Lung (tissue), 17 donors: ENCODE measurements at places on chromosomes 7 and 10. TPM values are rescaled to one million over a fixed set of nuclear protein-coding genes. Genes with fewer than 3 reads are reported as not detected.

The DNAJB12 gene
- total RNA-seq: 38.7 TPM

The ITIH5 gene
- 10.9 TPM for total RNA-seq

The COG5 gene
- total RNA-seq: 39.9 TPM

The ERVW-1 gene
- total RNA-seq: 0.25 TPM

The NEURL1 gene
- total RNA-seq: 0.80 TPM

The GPR15LG gene
- total RNA-seq: not detected

The EPHA1 gene
- 6.1 TPM for total RNA-seq

The CDH23 gene
- 6.8 TPM for total RNA-seq

The FANK1 gene
- total RNA-seq: 16.8 TPM

The DYNC1I1 gene
- total RNA-seq: 2.1 TPM

The SORBS1 gene
- total RNA-seq: 68.5 TPM

The NPTX2 gene
- total RNA-seq: 0.46 TPM

DNA sequence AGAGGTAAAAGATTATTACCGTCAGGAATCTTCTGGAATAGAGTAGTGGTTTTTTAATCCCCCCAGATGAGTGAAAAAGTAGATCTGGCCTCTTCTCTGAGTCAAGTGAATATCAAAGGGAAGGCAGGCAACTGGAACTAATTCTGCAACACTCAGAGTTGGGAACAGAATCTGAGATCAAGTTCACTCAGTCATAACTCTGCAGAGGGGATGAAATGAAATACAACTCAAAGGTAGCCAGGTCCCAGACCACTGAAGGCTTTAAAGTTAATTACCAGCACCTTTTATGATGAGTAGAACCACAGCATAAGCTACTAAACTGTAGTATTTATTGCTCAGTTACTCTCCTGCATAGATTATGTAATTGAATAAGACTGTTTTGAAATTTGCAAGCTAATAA, 455.6 kb upstream of the AKR1E2 start:
- peak; percentile 53 for DNase-seq

- peak; percentile 68 for DNase-seq
Measured at GRCh38 chr7:46710927-46711326, 789.9 kb upstream of the IGFBP3 start.

GRCh38 chr7:44077681-44078091, 4.6 kb downstream of the POLM start:
- DNase-seq: no peak

DNA sequence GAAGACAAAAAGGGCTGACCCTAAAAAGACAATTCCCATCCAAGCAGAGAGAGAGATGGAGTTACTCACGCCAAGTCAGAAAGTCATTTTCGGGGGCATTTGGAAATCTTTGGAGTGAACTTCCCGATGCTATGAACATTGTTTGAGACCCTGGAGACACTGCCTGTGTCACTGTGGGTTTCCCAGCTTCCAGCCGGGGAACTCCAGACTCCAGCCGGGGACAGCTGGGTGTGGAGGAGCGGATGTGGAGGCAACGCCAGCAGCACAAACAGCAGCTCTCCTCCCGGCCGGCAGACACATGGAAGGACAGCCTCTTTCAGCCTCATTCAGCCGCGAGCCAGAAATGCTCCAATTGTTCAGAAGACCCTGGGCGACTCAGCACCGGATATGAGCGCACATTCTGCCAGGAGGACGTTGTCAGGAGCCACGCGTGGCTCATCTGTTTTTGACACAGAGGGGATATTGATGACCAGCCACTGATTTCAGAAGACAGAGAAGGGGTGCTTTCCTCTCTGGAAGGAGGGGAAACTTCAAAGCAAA, 97.6 kb downstream of the PRPF18 start:
- DNase-seq: peak; percentile 96

DNA sequence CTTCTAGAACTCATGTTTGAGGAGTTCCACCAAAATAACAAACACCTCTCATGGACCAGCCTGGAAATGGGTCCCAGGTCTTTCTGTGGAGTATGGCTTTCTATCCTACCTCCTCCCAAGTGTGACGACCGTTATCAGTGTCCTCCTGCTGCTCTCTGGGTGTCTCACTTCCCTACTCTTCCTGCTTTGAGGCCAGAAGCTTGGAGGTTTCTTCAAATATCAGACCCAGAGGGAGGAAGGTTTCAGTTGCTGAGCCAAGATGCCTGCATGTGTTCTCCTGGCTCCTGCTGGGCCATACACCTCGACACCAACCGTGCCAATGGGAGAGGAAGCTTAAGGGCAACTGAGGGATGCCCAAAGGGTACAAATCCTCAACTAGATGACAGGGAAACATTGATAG, 114.6 kb downstream of the WNT2 start:
- DNase-seq: no peak

GRCh38 chr10:83765731-83766130, 373.6 kb upstream of the GHITM start:
- DNase-seq: no peak

DNA sequence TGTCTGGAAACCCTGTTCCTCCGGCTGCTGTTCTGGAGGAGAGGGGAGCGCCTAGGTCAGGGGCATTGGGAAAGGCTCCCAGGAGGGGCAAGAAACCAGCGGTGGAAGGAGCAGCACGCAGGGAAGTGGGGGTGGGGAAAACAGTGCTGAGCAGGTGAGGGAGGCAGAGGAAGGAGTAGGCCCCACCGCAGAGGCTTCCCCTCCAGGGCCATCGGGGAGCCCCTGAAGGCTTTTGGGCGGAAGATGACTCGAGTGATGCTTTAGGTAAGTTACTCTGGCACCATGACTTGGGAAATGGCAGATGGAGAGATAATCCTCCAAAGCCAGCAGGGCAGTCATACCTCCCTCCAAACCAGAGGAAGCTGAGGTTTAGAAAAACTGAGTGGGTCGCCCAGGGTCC, 106.5 kb upstream of the ANLN start:
- no peak for DNase-seq

DNA sequence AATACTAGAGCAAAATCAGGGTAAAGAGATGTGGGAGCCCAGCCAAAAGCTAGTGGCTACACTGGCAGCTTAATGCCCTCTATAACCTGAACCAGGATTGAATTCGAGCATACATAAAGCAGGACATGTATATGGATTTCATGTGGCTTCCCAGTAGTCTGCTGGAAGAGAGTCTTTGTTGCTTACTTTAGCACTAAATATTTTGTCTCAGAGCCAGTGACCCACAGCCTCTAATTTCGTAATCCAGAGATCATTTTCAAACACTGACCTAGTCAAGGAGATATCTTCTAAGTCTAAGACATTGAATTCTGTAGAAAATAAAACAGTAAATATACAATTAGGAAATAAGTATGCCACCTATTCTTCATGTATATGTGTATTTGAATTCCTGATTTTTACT, 64.2 kb upstream of the GNAI1 start:
- peak; percentile 77 for DNase-seq

DNA sequence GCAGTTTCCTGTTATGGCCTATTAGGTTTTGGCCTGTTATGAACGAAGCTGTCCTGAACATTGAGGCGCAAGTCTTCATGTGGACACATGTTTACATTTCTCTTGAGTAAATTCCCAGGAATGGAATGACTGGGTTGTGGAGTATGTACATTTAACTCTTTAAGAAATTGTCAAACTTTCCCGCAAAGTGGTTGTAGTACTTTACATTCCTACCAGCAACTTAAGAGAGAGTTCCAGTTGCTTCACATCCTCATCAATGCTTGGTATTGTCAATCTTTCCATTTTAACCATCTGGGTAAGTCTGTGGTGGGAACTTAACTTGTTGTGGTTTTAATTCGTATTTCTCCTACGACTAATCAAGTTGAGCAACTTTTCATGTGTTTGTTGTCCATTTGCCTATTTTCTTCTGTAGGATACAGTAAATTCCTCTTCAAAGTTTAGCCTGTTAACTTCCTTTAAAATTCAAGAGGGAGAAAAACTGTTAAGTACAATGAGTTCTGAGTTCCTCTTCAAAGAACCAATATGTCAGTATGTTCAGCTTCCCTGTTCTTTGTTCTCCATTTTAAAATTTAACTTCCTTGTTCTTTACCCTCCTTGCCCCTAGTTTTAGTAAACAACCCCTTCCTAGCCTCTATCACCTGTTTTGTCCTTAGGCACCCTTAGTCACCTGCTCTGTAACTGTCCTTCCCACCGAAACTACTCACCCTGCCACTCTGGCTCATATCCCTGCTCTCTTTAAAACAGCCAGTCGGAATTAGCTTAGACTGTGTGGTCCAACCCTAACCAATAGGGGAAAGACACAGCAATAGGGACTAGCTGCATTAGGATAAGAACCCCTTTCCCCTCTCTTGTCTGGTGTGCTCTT, 74.0 kb downstream of the FAM241B start:
- DNase-seq: no peak

DNA sequence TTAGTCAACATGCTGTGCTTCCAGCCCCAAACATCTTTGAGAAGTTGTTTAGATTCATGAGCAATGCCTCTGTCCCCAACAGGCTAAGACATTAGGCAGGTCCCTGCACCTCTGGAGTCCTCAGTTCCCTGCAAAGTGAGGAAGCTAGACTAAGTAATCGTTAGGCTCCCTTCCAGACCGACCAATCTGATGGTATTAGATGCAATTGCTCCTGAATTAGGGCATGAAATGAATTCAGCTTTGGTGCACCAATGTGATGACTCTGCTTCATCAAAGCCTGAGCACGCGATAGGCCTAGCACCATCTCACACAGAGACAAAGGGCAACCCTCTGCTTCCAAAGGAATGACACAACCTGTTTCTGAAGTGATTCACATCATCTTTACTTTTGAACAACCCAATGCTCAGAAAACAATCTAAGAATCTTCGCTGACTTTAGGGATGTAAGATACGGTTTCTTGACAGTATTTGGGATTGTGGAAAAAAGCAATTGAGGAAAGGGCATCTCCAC, 723 bp upstream of the TES start:
- DNase-seq: no peak

DNA sequence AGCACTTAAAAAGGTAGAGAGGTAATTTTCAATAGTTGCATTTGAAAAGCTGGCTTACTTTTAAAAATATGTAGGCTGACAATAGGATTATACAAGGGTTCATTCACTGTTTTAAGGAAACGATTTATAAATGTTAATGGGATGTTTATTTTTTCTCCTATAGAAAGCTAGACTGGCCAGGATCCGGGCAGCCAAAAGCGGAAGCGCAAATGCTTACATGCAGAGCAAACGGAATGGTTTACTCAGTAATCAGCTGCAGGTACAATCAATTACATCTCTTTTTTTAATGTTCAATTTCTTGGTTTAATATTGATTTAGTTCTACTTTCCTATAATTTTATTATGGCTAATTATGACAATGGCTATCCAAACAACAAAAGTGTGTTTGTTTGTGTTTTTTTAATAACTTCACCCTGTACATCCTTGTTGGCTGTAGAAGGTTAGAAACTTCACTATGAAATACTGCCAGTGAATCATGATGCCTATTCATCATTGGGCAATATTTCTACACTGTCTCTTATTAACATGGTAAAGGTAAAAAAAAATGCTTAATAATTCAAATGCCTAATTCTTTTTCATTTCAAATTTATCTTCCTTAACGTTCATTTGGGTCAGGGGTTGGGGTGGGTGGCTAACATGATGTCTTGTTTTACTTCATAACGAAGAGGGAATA, 116.4 kb downstream of the TSPAN12 start:
- DNase-seq: no peak

DNA sequence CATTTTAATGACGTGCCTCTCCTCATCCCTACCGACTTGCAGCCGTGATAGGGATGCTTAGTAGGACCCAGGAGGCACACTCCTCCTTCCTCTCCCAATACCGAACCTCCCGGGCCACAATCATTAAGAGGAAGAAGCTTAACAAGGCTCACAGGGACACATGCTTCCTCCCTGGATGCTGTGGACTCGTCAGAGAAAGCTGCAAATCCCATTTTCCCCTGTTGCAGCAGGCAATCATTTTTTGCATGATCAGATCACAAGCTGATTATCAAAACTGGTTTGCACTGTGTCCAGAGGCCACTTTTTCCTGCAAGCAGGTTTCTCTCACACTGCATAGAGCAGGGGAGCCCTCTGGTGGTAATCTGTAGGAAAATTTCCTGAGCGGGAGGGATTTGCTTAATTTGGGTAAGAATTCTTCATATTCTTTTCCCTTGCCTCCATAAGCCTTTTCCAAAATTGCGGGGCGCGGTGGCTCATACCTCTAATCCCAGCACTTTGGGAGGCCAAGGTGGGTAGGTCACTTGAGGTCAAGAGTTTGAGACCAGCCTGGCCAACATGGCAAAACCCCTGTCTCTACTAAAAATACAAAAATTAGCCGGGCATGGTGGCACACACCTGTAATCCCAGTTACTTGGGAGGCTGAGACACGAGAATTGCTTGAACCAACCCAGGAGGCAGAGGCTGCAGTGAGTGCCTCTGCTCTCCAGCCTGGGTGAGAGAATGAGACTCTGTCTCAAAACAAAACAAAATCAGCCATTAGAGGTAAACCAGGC, 16.1 kb upstream of the LAMB4 start:
- DNase-seq: peak; percentile 91

DNA sequence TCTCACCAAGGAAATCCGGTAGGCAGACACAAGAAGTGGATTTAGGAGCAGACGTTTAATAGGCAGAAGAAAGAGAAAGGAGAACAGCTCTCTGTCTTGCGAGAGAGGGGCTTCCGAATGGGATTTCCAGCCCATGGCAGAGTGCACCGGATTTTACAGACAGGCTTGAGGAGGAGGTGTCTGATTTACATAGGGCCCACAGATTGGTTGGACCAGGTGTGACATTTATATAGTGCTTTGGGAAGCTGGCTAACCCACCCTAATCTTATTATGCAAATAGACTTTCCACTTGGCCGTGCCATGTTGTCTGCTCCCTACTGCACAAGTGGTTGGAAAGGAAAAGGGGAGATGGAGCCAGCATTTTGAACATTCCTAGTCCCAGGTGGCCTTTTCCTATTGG, 57.8 kb downstream of the ANKMY2 start:
- peak; percentile 57 for DNase-seq

- peak; percentile 66 for DNase-seq
Measured at GRCh38 chr7:132430861-132431822, 145.1 kb downstream of the PLXNA4 start.

DNA sequence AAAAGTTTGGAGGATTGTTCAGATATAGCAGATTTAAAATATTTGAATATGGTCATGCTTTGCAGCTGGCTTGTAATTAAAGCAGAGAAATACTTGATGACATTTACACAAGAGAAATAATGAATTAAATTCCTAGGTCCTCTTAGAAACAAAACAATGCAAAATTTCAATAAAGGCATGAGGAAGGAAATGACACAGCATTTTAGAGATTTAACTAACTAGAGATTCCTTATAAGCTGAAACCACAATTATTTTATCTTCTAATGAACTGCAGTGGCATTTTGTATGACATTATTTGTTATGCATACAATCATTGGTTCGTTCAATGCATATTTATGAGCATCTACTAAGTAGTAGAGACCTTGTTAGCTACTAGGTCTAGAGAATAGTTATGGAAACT, 490.9 kb downstream of the ZWINT start:
- DNase-seq: no peak

GRCh38 chr10:102492983-102493382, 9.5 kb downstream of the ACTR1A start:
- DNase-seq: peak; percentile 15

- peak; percentile 70 for DNase-seq
Measured at GRCh38 chr7:73885975-73886798, 25.2 kb downstream of the TMEM270 start.
